Uterine smooth muscle cell (primary cell): ENCODE measurements at places on chromosomes 12 and 14. TPM values are rescaled to one million over a fixed set of nuclear protein-coding genes. Genes with fewer than 3 reads are reported as not detected.

CLEC4E gene
- not detected in 2 replicates for total RNA-seq

SYNDIG1L gene
- total RNA-seq = not detected in 2 replicates

GARIN6 gene
- total RNA-seq = not detected in 2 replicates

RPS6KA5 gene
- total RNA-seq = 2.6 and 3.2 TPM in 2 replicates

ADCY4 gene
- 5.1 and 8.1 TPM in 2 replicates for total RNA-seq

TAS2R31 gene
- total RNA-seq = 5.7 and 8.2 TPM in 2 replicates

HOXC9 gene
- 0.11 TPM in 1 of 2 replicates, not detected in the other for total RNA-seq
